ENCODE measurements at places on chromosomes 7 and 10. TPM values are rescaled to one million over a fixed set of nuclear protein-coding genes. Genes with fewer than 3 reads are reported as not detected.

NDUFB2 gene
- 145 TPM for total RNA-seq

SFRP4 gene
- not detected for total RNA-seq

GPR146 gene
- total RNA-seq, result 9.1 TPM

ZNF853 gene
- total RNA-seq, result 0.14 TPM

EN2 gene
- not detected for total RNA-seq

Measured in thoracic aorta endothelial cell (primary cell).